Left kidney (tissue), 8 donors: ENCODE measurements at places on chromosomes 7 and 10. TPM values are rescaled to one million over a fixed set of nuclear protein-coding genes. Genes with fewer than 3 reads are reported as not detected.

Gene CRYGN
- polyA plus RNA-seq = 4.4 TPM

Gene PPP1R3A
- not detected for polyA plus RNA-seq

Gene STAG3
- 30.7 TPM for polyA plus RNA-seq

Gene GNG11
- 38.1 TPM for polyA plus RNA-seq

Gene IDI2
- polyA plus RNA-seq = not detected

Gene LIPM
- not detected for polyA plus RNA-seq

Gene PRPS1L1
- polyA plus RNA-seq = not detected

DNA sequence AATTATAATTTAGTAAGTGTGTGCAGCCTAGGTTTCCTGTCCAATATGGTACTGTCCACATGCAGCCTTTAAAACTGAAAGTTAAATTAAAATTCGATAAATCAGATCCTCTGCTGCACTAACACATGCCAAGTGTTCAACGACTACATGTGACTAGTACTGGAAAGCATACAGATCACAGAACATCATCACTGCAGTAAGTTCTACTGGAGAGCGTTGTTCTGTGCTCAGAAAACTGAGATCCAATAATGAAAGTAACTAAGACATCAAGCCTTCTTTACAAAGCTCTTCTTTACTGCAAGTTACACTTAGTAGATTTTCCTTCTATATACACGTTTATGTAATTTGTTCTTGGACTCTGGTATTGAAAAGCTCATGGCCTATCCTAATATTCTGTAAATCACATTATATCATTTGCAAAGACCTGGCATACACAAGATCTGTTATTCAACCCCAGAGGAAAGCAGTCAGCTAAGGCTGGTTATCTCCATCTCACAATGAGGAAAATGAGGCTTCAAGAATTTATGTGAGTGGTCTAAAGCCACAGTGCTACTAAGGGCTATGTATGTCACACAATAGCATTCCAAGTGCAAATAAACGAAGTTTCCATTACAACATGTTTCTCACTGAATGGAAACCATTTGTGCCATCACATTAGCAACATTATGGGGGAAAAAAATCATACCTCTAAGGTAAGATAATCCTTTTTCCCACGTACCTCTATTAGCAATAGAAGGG lies 77.6 kb downstream of the VPS41 start:
- DNase-seq = no peak

- DNase-seq = peak; percentile 31
These were observed 202.6 kb upstream of the FOXK1 start for GRCh38 chr7:4479367-4480039.

DNA sequence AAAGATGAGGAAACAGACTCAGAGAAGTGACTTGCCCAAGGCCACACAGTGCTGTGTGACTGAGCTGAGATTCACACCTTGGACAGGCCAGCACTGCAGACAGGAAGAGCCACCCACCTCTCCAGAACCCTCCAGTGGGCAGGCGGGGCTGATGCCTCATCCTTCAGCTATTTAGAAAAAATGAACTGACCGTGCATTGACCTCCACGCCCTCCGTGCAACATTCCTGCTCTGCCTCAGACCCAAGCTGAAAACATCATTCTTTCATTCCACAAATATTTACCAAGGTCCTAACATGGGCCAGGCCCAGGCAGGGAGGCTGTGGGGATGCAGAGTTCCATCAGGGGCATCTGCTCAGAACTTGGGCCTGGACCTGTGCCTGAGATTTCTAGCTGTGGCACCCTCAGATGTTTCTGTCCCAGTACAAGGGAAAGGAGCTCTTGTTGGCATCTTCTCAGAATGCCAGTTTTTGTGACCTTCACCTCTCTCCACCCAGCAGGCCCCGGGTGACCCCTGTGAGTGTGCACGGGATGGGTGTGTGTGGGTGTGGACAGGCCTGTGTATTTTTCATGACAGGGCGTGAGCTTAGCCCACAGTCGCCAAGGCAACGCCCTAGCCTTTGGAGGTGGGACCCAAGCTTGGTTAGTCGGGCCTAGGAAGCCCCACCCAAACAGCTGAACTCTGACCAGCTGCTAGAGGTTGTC lies 6.5 kb downstream of the VSIR start:
- DNase-seq = no peak

GRCh38 chr10:36591436-36591835 lies 534.0 kb upstream of the ANKRD30A start:
- DNase-seq = no peak

DNA sequence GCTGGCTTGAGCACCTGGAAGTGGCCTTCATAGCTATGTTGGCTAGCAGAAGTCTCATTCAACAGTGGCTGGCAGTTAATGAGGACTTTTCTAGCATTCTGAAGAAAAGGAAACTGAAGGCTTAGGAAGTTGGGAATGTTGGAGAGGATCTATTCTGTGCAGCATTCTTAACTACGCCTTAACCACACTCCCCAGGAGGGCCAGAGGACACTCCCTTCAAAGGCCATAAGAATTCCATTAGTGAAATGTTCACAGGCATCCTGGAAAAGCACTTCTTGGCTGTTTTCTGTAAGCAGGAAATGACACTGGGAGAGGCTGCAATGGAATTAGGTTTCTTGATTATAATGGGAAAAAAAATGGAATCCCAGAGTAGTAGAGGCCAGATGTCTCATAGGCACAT lies 188.9 kb downstream of the ARHGAP12 start:
- DNase-seq = no peak

- DNase-seq = no peak
These were observed 425.3 kb downstream of the INHBA start for GRCh38 chr7:41277561-41277960.

GRCh38 chr10:128475686-128476367 lies 349.6 kb upstream of the MKI67 start:
- no peak for DNase-seq

- no peak for DNase-seq
These were observed 251.4 kb upstream of the ZMIZ1 start for GRCh38 chr10:78817361-78817760.

DNA sequence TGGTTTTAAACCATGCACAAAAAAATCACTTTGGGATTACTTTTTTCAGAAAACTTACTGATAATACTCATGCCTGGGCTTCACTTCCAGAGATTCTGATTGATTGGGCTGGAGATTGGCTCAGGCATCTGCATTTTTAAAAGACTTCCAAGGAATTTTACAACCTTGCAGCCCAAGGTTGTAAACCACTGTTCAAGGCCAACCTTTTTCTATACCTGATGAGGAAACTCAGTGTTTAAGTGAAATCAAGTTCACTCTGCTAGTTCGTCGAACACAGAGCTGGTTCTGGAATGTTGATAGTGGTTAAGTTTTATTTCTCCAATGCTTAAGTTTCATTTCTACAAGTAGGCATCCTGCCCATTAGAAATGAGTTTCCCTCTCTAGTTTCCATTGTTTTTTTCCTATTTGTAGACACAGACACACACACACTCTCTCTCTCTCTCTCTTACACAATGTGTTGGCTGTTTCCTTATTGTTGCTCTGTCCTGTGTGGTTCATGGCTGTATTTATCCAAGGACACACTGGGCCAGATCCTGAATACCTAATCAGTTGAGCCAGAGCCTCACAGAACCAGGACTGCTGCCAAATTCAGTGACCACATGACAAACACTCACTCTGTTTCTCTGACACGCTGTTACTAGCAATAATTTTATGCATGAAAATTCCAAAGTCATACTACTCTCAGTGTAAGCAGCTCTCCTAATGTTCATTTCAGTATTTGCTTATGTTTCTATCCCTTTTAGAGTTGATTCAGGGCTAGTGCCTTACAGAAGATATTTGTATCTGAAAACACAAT lies 3.7 kb upstream of the IFIT1B start:
- no peak for DNase-seq

GRCh38 chr7:176381-176780 lies 16.0 kb upstream of the FAM20C start:
- DNase-seq = no peak

GRCh38 chr7:43725251-43725650 lies 4.1 kb downstream of the COA1 start:
- DNase-seq = no peak

DNA sequence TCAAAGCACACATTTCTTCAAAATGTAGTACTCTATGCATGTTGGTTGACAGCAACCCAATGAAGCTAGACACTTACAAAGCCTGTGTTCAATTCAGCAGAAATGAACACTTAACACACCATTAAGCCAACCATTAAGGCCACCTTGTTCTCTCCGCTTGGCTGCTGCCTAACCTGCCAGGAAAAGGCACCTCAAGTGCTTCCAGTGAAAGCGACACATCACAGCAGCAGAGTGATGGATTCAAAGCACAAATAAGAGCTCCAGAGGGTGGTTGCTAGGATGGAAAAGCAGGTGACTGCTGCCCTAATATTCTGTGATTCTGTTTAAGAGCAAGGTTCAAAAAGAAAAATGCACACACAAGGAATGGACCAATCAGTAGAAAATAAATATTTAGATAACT lies 81.5 kb upstream of the GNAI1 start:
- peak; percentile 32 for DNase-seq

DNA sequence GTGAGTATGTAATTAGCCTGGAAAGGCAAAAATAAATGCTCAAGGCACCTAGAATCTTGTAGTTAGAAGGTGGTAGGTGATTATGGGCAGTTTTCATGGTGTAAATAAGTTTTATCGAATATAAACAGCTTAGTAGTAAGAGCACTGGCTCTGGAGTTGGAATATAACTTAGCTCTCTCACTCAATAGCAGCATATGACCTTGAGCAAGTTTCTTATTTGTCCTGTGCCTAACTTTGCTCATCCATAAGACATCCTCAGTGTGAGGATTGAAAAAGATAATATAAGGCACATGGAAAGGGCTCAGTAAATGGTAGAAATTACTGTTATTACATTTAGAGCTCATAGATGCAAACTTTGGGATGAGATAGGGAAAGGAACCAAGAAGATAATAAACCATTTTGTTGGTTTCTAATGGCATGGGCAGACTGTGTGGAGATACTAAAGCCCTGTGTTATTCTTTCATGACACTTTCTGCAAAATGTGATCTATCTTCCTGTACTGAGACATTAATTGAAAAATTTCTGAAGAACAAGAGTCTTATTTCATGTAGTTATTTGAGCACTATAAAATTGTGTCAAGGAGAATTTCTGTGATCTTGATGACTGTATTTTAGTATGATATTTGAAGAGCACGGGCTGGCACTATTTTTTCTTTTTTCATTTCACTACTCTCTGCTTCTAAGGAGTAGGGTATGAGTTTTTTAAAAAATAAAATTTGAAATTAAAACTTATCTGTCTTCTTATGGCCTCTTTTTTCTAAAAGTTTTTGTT lies 3.1 kb downstream of the SLK start:
- no peak for DNase-seq

- DNase-seq = no peak
These were observed 230.9 kb downstream of the CAMK1D start for GRCh38 chr10:12579954-12580858.

- no peak for DNase-seq
These were observed 31.9 kb upstream of the HPS1 start for GRCh38 chr10:98478430-98479222.

DNA sequence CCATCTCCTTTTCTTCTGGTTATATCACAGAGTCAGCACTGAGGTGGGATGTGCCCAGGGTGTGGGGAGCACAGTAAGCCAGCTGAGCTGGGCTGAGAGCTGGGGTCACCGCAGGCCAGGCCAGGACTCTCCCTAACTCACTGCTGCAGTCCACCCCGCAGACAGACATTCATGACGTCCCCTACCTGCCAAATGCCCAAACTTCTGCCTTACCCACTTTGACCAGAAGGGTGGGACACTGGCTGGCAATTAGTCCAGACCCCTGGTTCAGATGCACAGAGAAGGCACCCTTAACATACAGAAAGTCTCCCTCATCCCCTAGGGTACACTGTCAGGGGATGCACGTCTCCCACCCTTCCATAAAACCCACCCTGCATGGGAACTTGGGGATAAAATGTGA lies 2.1 kb downstream of the DRGX start:
- DNase-seq = no peak

- no peak for DNase-seq
These were observed 71.3 kb downstream of the CHST15 start for GRCh38 chr10:124022066-124022465.

DNA sequence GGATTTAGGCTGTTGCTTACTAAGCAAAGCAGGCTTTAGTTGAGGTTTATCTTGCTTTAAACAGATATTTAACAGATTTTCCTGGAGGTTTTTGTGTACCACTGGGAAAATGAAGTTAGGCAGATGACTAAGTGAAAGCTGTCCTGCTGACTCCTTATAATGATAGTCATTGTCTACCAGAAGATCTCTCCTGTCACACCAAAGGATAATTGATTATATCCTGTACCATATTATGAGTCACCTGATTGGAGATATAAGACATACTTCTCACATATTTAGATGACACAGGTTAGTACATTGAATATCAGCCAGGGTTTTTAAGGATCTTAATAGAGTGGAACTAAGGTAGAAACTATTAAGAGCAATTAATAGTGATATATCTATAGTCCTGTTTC lies 68.4 kb downstream of the PTEN start:
- DNase-seq = no peak
